Stimulated activated CD4-positive, alpha-beta T cell treated with anti-CD3 and anti-CD28 coated beads, Interleukin-2, amount 100 ng/mL, for 48 hours (primary cell): ENCODE measurements at places on chromosomes 12 and 14.

DNA sequence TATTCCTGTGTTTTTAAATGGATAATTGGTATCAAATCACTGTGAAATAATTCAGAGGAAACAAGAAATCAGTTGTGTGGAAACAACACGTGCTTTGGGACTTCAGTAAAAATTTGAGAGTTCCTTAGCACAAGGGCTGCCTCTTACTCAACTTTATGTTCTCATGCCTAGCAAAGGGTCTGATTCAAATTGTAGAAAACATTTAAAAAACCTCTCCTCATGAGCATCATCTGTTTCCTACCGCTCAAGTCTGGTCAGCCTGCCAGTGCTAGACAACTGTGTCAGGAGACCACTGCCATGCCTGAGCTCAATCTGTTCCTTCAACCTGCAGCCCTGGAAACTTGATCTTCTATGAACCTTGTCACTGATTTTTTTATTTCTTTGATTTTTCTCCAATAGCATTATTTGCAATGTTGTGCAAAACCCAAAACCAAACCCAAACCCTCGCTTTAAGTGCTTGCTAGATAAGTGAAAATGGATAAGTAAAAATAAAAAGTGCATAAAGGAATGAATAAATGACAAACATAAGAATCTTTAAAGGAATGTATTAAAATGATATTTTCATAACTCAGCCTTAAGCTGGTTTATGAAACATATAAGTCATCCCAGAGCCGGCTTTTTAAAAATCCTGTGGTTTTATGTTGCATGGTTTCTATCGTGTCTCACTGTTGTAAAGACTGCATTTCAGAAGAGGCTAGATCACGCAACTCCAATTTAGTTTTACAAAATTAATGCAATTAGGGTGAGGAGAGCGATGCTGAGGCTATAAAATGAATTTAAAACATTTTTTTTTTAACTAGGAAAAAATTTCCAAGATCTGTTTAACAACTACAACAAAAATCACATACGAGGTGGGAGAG lies 361.2 kb upstream of the PDE3A start:
- no peak for DNase-seq

DNA sequence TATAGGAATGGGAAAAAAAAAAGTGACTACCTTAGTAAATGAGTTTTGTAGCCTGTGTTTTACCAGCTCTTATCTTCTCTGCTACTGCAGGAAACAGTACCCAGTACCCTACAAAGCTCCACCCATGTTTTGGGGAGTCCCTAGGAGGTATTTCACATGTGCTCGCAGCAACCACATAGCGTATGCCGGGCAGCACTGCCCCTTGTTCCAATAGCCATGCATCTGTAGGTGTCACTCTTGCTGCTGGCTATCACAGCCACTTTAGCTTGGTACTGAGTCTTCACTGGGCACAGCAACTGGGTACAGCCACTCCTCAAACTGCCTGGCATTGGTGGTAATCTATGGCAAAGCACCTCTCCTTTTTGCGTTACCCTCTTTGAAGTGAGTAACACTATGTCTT lies 2.0 kb upstream of the MDM1 start:
- DNase-seq = no peak

GRCh38 chr14:42470427-42470719 lies 863.7 kb downstream of the LRFN5 start:
- no peak for DNase-seq

DNA sequence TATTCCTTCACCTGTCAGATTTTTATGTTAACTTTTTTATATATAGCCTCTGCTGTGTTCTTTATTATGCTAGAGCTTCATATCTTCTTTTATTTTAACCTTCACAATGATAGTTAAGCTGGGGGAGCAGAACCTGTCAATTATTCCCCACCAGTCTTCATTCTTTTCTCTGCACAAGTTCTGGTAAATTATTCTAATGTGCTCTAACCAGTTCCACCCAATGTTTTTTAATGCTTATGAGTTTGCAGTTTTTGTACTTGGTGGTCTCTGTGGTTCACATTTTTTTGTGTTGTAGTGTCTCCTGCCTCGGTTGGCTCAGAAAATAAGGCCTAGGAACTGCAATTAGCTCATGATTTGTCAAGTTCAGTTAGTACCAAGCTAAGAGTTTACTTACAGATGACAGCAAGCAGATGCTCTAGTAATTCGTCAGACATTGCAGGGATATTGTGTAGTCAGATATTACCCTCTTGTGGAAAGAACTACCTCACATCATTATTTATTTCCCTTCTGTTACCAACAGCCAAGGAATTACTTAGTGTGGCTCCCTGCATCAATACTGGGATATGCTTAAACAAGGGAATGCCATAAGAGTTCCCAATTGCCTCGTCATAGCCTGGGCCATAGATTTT lies 14.5 kb downstream of the DYRK2 start:
- DNase-seq = no peak

GRCh38 chr12:28135801-28136439 lies 54.3 kb upstream of the CCDC91 start:
- no peak for DNase-seq

DNA sequence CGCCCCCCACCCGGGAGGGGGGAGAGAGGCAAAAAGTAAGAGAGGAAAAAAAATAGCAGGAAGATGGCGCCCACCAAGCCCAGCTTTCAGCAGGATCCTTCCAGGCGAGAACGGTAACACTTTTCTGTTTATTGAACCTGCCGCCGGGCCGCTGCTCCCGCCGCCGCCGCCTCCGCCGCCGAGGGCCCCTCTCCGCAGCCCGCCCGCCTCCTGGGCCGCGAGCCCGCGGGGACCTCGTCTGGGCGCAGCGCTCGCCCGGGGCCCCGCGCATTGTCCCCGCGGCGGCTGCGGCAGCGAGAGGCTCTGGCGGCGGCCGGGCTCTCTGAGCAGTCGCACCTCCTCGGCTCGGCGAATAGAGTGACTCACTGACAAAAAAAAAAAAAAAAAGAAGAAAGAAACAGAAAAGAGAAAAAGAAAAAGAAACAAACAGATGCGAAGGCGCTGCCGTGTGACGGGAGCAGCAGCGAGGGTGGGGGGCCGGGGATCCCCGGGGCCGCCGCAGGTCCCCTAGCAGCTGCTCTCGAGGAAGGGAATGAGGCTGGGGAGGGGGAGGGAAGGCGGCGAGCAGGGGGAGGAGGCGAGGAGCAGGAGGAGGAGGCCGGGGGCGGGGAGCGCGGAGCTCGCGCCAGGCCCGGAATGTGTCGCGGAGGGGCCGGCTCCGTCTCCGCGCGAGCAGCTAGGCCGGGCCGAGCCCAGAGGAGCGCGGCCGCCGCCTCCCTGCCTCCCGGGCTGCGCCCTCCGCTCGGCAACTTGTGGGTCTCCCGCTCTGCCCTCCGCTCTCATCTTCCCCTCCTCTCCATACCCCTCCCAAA lies 781 bp downstream of the NPAS3 start:
- no peak for DNase-seq

- no peak for DNase-seq
Observed at GRCh38 chr12:110543252-110543959, 39.7 kb downstream of the PPTC7 start.

GRCh38 chr12:18992336-18992735 lies 137.2 kb upstream of the PLEKHA5 start:
- no peak for DNase-seq

GRCh38 chr12:127070515-127071157 lies 1196.3 kb upstream of the TMEM132C start:
- no peak for DNase-seq

DNA sequence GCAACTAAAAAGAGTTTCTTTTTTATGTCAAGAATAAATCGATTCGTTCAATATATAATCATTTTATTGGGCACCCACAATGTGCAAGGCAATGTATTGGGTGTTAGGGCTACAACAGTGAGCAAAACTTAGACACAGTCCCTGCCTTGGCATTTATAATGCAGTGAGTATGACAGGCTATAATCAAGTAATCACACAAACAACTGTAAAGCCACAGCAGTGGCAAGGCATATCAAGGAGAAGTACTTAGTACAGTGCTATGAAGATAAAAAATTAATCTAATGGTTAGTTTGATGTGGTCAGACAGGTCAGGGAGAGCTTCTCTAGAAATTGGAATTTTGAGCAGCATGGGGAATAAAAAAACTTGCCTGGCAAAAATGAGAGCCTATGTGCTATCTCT lies 39.5 kb upstream of the OTOGL start:
- DNase-seq = no peak

DNA sequence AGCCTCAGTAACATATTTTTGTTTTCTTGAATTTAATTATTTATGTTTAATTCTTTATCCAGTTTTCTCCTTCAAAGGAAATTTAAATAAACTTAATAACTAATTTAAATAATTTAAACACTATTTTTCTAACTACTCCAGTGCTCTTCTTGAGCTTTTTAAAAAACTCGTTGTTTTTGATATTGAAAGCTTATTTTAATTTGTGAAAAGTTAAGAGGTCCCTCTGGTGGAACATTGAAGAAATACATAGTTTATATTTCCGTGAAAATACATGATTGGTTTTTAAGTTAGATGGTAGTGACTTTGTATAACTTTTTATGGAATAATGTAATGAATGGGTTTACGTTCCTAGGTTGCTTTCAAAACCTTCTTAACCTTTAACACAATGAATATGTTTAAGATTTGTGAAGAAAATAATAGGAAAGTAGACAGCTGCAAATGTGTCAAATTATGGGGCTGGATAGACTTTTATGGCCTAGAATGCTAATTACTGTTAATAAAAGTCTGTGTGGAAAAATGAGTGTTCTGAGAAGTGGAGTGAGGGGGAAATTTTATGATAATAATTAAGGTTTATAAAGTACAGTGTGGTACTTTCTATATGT lies 45.9 kb upstream of the MSRB3 start:
- DNase-seq = no peak

- no peak for DNase-seq
Observed at GRCh38 chr12:119683816-119684215, 15.9 kb downstream of the PRKAB1 start.

- DNase-seq = no peak
Observed at GRCh38 chr12:49161092-49161795, 27.6 kb downstream of the TUBA1A start.

DNA sequence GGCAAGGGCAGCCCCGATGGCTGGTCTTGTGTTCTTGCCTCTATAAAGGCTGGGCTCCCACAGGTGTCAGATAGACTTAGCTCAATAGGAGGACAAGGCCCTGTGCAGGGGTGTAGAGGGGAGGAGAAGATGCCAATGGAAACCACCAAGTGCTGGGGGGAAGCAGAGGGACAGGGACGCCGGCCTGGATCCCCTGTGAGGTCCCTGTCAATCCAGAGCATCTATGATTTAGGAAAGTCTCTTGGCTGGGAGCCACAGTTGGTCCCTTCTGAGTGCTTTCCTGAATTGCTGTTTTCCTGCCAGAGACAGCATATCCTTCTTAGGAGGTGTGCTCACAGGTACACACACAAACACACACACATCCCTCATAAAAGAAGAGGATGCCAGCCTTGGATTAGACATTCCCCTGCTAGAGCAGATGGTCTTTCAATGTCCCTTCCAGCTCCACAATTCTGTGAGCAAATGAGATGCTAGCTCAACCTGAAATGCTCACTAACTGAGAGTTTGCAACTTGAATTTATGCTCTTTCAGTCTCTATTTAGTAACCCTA lies 62.7 kb downstream of the TTC7B start:
- DNase-seq = no peak

GRCh38 chr12:103632554-103633216 lies 45.6 kb downstream of the STAB2 start:
- DNase-seq = peak; percentile 69

DNA sequence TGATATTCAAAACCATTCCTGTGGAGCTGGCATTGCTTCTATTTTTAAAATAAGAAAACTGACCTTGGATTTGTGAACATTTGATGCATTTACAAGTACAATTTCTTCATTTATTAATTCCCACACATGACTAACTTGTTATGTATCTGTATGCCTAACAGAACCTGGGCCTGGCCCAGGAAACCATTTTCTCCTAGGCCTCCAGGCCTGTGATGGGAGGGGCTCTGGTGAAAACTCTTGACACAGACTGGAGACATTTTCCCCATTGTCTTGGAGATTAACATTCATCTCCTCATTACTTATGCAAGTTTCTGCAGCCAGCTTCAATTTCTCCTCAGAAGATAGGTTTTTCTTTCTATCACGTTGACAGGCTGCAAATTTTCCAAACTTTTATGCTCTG lies 42.0 kb downstream of the GLIPR1L2 start:
- DNase-seq = no peak

GRCh38 chr12:15336768-15337553 lies 14.7 kb downstream of the PTPRO start:
- no peak for DNase-seq

- no peak for DNase-seq
Observed at GRCh38 chr14:101875041-101875726, 89.2 kb upstream of the DYNC1H1 start.

GRCh38 chr14:102170061-102170460 lies 30.4 kb downstream of the WDR20 start:
- no peak for DNase-seq

DNA sequence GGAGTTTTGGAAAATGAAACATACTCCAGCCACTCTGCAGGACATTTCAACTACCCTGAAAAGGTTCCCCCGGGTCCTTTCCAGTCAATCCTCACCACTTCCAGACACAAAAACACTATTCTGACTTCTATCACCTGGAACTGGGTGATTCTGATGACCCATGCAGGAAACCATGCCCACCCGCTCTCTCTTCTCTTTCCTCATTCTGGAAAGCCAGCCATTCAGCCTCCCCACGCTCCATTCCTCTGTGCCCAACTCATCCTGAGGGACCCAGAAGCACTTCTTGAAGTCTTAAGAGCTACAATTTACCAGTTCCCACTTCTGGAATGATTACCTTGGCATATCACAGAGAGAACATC lies 3.2 kb downstream of the CCDC88C start:
- no peak for DNase-seq

GRCh38 chr12:52149651-52150241 lies 42.1 kb downstream of the KRT80 start:
- DNase-seq = no peak

DNA sequence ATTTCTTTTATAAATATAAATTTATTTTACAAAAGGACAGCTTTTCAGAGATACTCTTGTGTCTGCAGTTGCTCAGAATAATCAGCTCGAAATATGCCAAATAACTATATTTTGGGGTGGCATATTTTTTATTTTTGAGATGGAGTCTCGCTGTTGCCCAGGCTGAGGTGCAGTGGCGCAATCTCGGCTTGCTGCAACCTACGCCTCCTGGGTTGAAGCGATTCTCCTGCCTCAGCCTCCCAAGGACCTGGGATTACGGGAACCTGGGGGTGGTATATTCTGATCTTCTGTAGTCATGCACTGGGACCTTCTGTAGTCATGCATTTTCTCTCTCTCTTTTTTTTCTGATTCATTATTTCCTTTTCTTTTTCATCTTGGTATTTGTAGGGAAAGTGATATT lies 135.0 kb upstream of the AMIGO2 start:
- no peak for DNase-seq
